ENCODE measurements at places on chromosomes 6 and 20.

GRCh38 chr20:63775096-63775978 is 35.8 kb downstream of the SLC2A4RG start:
- no peak for DNase-seq

DNA sequence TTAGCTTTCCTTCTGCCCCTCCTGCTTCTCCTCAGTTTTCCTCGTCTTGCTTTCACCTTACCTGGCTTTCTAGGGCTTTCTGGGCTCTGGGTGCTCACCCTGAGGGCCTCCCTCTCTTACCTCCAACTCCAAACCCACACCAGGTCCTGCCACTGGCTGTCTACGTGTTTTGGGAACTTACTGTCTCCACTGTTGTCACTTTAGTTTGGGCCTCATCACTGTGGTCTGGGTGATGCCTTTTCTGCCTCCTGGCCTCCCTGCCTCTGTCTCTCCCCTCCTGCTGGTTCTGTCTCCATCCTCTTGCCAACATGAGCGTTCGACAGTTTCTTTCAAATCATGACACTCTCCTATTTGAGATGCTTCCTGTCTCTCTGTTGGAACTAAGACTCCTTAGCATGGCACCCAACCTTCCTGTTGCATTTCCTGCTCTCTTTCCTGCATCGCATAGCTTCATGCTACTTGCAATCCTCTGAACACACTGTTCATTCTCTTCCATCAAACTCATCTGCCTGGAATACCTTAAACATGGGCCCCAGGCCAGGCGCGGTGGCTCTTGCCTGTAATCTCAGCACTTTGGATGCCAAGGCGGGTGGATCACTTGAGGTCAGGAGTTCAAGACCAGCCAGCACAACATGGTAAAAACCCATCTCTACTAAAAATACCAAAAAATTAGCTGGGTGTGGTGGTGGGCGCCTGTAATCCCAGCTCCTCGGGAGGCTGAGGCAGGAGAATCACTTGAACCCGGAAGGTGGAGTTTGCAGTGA is 5.5 kb downstream of the CD40 start:
- DNase-seq = no peak

DNA sequence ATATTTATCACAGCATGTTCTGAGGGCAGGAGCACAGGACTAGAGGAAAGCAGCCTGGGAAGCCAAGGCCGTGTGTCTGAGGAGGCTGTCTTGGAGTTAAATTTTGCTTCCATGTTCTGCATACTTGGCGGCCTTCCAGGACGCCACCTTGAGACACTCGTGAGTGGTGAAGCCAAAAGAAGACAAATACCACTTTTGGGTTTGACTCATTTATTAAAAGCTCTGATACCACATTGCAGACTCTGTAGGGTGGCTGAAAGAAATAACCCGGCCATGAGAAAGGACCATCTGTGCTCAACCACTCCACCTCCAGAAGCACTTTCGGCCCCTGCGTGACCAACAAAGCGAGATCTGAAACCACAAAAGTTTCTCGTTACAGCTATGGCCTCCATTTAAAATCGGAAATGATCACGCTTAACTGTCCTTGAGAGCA is 120.0 kb downstream of the TMEM242 start:
- peak; percentile 97 for DNase-seq

GRCh38 chr6:34350137-34350933 is 42.1 kb downstream of the NUDT3 start:
- DNase-seq = no peak

GRCh38 chr6:119209452-119210205 is 131.2 kb upstream of the FAM184A start:
- DNase-seq = no peak
